CD14-positive monocyte (primary cell): ENCODE measurements at places on chromosomes 11 and 22.

GRCh38 chr22:37121887-37122591 lies 12.5 kb upstream of the TMPRSS6 start:
- peak; percentile 30 for DNase-seq

- DNase-seq: no peak
Observed at GRCh38 chr11:6481924-6482275, 599 bp downstream of the TIMM10B start.

DNA sequence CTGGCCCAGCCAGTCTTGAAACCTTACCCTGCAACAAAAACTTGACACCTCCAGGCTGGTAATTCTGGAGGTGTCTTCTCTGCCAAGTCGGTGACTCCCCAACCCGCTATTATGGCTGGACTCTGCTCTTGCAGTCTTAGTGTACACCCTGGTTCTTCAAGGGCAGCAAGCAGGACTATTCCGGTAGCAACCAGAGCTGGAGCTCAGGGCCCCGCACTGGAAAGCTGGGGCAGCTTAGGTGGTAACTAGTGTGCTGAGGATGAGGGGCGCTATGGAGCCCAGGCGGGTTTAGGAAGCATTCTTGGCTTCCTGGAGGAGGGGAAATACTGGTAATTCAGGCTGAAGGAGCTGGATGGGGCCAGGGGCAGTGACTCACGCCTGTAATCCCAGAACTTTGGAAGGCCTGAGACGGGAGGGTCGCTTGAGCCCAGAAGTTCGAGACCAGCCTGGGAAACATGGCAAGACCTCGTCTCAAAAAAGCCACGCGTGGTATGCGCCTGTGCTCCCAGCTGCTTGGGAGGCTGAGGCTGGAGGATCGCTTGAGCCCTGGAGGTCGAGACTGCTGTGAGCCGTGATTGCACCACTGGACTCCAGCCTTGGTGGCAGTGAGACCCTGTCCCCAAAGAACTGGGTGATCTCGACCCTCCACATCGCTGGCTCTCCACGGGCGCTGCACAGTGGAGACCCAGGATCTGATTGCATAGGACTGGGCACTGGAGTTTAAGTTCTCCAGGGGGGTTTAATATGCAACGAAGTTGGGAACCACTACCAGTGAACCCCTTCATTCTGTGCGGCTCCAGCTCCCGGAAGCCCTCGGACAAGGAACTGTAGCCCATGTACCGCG lies 10.6 kb upstream of the AIFM3 start:
- peak; percentile 38 for DNase-seq

GRCh38 chr11:17015627-17016126 lies 1.5 kb upstream of the PLEKHA7 start:
- no peak for DNase-seq

DNA sequence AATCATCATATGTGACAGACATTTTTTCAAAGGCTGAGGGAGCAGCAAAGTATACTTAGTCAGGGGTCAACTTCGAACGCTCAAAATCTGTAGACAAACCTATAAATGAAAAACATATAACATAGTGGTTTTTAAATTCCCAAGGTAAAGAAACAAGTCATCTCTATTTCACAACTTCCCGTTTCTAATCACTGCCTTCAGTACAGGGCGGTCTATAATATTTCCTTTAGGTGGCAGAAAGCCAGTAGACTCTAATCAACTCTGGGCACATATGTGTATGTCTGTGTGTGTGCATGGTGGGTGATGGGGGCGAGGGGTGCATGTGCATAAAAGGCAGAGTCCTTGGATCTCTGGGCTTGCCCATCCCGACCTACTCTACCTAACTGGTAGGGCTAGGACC lies 55.0 kb upstream of the ARFGAP3 start:
- DNase-seq: peak; percentile 56

DNA sequence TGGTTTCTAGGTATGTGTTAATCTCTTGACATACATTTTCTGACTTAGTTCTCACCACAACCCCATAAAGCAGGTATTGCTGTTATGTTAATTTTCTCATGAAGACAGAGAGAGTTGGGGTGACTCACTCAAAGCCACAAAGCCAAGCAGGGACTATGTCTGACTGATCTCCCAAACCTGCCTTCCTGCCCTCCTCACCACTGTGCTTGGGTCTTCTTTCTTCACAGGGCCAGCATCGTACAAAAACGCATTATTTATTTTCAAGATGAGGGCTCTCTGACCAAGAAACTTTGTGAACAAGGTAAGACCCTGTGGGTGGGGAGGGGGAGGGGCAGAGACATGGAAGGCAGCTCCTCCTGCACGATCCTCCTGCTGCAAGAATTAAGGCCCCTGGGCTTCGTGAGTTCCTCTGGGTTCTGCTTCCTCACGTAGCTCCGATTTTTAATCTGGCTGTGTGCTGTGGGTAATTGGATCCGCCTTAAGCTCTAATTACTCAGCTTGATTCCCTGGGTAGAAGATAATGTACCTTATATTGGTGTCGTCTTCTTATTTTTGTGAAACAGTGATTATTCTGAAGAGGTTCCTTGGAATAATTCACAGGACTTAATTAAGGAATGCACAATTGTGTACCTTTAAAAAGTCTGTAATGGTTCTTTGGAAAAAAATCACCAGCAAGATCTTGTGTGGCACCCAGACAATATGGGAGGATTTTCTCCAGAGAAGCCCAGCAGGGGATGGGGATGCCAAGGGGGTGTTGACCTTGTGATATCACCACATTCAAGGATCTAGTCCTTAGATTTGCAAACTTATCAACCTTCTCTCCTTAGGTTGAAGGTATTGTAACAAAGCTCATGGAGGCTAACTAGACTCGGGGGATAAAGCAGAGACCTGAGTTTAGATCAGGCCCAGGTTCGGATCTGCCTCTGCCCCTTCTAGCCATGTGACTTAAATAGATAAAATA lies 112.9 kb downstream of the SPON1 start:
- DNase-seq: no peak

DNA sequence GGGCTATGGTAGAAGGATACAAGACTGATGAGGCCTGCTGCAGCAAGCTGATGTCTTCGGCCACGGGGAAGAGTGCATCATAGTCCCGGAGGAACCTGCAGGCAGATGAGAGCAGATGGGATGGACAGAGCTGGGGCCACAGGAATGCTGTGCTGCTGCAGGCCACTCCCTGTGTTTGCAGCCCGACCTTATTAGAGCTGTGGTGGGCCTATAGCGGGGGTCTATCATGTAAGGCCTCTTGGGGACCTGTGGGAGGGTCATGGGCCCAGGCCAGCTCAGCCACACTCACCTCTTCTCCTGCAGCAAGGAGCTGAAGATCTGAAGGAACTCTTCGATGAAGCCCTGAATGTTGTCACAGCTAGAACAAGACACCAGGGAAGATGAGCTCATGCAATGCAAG lies 31.9 kb downstream of the ASCC2 start:
- no peak for DNase-seq

- no peak for DNase-seq
Observed at GRCh38 chr22:49183826-49184216, 643.9 kb downstream of the BRD1 start.

DNA sequence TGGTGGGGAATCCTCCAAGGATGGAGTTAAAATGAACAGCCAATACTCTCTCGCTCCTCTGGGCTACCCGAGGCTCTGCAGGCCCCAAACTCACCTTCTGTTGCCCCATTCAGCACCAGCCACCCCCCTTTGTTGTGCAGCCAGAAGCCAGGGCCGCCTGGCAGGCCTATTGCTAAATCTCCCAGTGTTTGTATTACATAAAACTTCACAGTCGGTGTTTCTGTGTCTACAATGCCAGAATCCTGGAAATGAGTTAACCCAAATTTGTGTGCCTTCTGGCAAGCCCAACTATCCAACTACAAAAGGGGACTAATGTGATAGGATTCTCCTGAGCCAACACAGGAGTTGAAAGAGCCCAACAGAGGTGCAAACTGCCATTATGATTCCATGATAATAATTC lies 9.3 kb downstream of the KCNJ5 start:
- DNase-seq: no peak

DNA sequence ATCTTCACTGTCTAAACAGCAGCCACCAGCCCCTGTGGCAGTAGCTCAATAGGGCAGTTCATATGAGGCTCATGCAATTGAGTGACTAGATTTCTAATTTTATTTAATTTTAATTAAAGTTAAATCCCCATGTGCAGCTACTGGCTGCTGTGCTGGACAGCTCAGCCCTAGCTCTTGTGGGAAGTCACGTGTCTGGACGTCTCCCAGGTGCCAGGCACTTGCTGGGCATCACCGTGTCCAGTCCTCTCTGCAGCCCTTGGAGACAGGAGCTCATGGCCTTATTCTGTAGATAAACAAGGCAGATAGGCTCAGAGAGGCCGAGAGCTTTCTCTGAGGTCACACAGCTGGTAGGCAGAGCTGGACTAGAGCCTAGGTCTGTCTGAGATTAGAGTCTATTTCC lies 95.0 kb downstream of the ARHGAP8 start:
- no peak for DNase-seq

DNA sequence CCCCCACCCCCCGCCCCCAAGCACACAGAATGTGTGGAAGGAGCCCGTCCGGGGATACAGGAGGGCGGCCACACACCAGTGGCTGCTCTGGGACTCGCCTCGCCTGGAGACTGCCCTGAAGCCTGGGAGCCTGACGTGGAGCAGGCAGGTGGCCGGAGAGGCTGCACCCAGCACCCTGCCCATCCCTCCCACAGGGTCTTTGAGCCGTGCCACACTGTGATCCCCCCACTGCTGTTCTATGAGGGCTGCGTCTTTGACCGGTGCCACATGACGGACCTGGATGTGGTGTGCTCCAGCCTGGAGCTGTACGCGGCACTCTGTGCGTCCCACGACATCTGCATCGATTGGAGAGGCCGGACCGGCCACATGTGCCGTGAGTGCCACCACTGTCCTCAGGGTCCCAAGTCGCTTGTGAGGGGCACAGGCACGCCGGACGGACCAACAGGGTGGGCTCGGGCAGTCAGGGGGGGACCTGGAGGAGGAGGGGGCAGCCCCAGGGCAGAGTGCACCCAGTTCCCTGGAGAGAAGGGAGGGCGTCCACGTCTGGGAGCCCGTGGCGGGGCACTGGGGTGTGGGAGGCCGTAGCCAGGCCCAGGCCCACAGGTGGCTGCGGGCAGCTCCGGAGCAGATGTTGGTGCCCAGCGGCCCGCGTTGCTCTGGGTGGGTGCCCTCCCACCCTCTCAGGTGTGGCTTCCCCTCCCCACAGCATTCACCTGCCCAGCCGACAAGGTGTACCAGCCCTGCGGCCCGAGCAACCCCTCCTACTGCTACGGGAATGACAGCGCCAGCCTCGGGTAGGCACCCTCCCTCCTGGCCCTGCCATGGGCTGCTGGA lies 27.0 kb upstream of the MUC5B start:
- DNase-seq: no peak

GRCh38 chr11:29534836-29535235 lies 482.0 kb downstream of the KCNA4 start:
- DNase-seq: no peak

DNA sequence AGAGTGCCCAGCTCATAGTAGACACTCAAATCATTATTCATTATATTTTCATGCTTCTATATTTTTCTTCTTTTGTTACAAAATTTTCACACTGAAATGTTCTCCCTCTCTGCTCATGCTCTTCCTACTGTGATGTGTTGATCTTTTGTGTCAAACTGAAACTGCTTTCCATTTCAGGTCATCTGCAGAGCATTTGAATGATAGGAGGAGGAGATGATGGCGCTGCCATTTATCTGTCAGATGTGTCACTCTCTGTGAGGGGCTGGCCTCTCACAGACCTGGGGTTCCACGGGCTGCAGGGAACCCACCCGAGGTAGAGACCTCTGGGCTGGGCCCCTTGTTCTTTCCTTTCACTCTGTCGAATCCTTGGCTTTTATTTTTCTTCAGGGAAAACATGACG lies 41.1 kb downstream of the OR10A6 start:
- no peak for DNase-seq

DNA sequence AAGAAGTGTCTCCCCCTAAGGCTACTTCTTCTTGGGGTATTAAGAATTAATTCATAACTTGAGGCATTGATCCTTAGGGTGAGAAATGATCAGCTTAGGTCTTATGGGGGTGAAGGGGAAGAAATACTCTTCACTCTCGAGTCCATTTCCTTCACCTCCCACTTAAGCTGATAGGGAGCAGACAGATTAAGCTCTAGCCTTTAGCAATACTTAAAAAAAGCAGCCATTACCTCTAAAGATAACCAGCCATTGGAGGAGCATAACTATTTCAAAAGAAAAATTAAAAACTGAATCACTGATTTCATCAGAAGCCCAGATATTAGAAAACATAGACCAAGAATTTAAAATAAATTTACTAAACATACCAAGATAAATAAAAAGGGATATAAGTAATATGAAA lies 60.5 kb downstream of the ENTHD1 start:
- DNase-seq: no peak

- DNase-seq: no peak
Observed at GRCh38 chr11:94822080-94822479, 53.9 kb downstream of the AMOTL1 start.
